Posterior vena cava (tissue), 2 donors: ENCODE measurements at places on chromosomes 12 and 14.

DNA sequence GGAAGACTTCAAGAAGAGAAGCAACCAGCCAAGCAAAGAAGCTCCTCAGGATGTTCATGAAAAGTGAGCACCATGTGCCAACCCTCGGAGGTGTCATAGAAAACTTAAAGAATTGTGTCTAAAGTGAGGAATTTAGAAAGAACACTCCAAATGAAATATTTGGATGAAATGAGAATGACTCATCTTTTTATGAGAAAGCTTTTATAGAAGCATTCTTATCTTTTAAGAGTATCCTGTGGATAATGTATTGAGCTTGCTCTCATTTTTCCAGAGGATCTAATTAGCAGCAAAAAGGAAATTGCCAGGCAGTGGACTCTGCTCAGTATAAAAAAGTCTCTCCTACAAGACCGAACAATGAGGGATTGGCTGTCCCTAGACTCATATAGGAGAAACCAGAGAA lies 454.9 kb downstream of the LRIG3 start:
- DNase-seq: no peak

GRCh38 chr12:3571323-3571722 lies 80.3 kb downstream of the PRMT8 start:
- peak; percentile 16 for DNase-seq

GRCh38 chr14:102419276-102419675 lies 56.5 kb downstream of the TECPR2 start:
- no peak for DNase-seq

DNA sequence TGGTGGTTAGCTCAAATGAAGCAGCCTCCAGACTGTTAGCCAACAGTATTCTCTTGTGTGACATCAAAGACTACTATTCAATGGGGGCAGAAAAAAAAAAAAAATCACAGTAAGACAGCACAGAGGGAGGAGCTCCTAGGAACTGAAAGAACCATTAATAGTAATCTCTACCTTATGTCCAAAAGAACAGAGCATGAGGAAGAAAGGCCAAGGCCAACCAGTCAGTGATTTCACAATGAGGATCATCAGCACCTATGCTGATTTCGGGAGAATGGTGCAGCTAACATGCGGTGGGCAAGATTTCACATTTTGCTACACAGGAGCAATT lies 66.3 kb upstream of the SOX5 start:
- no peak for DNase-seq

- no peak for DNase-seq
These were observed 391.8 kb downstream of the BMP4 start for GRCh38 chr14:53564870-53565269.

GRCh38 chr14:43872752-43873655 lies 634.1 kb downstream of the FSCB start:
- DNase-seq: no peak

DNA sequence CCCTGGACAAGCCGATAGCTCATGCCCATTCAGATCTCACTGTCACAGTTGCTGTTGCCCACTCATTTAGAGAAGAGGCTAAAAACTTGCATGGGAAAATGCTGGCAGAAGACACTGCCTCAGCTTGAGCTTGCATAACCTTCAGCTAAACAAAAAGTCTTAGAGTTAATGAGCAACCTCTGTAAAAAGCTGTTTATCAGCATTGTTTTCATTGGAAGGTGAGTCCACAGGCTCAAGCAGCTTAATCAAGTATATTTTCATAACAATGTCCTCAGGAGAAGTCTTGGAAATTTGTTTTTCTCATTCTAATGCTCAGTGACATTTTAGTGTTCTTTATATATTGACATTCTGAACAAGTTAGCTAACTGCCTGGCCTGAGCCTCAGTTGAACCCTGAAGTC lies 872.9 kb downstream of the TMTC2 start:
- DNase-seq: no peak

- peak; percentile 22 for DNase-seq
These were observed 9.4 kb downstream of the EP400 start for GRCh38 chr12:131959116-131959515.

DNA sequence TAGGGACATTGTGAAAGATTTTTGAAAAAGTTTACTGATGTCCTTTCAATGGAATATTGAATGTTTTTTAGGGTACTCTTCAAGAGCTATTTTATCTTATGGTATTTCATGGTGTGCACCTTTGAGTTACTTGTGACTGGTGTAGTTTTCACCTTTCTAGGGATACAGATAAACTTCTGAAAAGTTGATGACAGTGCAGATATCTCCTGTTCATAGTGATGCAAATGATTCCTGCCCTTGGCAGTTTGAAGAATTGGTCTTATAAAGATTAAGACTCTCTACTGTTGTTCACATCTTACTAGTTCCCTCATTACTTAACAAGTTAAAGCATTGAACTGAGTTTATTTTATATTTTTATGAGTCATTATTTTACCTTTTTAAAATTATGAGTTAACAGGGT lies 408.9 kb downstream of the TRHDE start:
- no peak for DNase-seq

GRCh38 chr14:34212172-34212929 lies 249.7 kb downstream of the SPTSSA start:
- no peak for DNase-seq

DNA sequence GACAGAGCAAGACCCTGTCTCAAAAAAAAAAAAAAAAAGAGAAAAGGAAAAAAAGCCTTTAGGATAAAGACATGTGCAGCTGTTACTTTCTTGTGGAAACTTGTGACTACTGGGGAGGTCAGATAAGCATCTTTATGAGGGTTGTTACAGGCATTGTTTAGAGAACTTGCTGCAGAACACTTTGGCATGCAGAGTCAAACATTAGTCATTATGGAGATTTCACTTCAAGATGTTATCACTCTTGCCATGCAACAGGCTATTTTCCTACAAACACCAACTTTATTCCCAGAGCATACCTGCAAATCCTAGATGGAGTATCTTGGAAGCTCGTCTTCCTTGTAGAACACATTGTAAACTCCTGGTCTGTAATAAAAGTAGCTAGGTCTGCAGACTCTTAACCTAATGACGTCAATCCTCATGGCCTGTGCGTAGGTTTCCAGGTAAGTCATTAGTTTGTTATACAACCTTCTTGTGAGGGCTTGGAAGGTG lies 36.3 kb upstream of the WDR89 start:
- no peak for DNase-seq

DNA sequence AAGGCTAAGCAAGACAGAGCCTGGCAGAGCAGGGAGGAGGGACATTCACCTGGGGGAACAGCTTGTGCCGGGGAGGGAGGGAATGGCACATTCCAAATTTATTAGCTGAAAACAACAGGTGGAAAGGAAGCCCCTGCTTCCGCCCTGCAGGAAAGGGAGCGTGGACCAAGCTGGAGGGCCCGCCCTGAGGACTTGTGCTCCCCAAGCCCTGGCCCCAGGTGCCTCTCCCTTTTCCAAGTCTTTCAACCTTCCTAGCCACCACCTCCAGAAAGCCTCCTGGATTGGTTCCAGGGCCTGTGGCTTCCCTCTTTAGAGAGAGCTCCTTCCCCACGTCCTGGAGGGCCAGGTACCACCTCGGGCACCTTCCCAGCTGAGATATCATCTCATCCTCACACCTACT lies 2.7 kb downstream of the DEGS2 start:
- DNase-seq: no peak

DNA sequence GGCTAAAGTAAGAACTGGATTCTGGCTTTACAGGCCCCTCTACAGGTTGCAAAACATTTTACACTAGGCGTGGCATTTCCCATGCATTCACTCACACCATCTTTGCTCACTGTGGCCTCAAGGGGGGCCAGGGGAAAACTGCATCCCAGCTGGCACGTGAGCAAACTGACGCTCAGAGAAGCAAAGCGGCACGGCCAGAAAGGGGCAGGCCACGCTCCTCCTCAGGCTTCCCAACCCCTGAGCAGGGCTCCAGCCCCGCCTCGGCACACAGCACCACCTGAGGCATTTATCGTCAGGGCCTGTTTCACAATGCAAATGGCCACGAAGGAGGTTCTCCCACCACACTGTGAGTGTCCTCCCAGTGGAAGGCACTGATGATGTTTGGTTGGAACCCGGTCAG lies 90.8 kb downstream of the BCL11B start:
- DNase-seq: no peak

DNA sequence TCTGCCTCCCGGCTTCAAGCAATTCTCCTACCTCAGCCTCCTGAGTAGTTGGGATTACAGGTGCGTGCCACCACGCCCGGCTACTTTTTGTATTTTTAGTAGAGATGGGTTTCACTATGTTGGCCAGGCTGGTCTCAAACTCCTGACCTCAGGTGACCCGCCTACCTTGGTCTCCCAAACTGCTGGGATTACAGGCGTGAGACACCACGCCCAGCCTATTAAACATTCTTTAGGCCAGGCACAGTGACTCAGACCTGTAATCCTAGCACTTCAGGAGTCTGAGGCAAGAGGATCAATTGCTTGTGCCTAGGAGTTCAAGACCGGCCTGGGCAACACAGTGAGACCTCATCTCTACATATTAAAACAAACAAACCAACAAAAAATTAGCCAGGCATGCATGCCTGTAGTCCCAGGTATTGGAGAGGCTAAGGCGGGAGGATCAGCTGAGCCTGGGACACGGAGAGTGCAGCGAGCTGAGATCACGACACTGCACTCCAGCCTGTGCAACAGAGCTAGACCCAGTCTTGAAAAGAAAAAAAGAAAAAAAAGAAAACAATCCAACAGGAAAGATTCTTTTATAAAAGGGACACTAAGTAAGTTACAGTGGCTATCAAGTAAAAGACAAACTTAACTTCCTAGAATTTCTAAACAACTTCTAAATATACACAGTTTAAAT lies 70.2 kb downstream of the HECTD1 start:
- DNase-seq: no peak

DNA sequence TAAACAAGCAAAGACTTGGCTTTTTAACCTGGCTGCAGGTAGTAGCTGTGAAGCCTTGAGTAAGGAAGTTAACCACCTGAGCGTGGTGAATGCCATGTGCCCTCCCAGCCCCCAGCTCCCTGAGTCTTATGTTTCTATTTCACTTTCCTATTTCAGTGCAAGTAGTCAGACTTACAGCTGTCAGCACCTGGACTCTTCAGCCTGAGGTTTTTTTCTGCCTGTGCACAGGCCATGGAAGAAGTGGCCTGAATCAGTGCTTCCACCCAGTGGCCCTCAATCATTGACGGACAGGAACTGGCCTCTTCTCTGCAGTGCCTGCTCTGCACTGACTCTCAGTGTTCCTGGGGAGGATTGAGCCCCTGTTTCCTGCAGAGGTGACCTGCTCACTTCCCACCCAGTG lies 796.4 kb downstream of the MED13L start:
- DNase-seq: no peak

DNA sequence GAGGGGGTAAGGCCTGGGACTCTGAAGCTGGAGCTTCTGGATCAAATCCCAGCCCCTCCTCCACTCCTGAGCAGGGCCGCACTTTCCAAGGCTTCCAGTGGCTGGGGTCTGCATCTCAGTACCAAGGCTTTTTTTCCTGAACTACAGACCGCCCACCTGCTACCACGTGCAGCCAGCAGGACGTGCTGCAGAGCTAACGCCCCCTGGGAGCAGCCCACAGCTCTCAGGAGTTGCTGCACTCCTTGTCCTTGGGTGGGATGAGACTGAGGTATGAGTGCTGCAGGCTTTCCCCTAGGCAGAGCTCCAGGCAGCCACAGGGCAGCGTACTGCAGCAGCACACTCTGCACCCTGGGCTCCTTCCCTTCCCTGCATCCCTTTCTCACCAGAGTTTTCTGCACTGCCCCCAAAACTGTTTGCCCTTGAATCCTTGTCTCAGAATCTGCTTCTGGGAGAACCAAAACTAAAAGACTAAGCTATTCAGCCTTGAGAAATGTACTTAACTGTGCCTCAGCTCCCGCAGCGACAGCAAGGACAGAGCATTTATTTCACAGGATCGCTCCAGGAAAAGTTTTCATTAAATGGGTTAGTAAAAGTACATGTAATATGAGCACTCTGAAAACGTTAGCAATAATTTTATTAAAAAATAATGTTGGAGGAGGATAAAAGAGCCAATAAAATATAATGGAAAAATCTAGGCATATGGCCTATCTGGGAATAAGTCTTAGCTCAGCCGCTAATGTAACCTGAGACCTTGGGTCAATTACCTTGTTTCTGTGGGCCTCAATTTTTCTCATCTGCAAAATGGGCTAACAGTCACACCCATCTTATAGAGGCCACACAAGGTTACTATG lies 25.5 kb downstream of the RBM19 start:
- DNase-seq: no peak

- DNase-seq: no peak
These were observed 102.4 kb upstream of the ATF1 start for GRCh38 chr12:50661300-50662115.

DNA sequence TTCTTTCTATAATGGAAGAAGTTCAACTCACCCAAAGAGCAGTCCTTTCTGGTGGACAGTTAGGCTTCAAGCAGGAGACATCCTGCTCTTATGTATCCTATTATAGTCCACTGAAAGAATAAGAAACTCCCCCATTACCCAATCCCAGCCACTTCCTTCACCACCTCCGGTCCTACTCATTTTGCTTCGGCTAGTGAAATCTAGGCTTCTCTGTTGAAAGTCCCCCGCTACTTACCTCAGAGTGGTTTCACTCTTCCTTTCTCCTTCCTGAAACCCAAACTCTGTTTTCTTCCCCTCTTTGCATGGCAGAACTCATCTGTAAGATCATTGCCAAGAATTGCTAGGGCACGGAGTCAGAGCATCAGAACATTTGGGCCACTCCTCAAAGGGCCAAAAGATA lies at the start of gene GPR84:
GPR84 (minus strand) TSS at position 74 of the 400 bp plus-strand sequence. CDS start 635 bp downstream, outside the sequence.
- DNase-seq: no peak

GRCh38 chr12:124537525-124538193 lies 29.8 kb downstream of the NCOR2 start:
- DNase-seq: no peak

GRCh38 chr12:48489012-48489411 lies 6.7 kb downstream of the C12orf54 start:
- no peak for DNase-seq

DNA sequence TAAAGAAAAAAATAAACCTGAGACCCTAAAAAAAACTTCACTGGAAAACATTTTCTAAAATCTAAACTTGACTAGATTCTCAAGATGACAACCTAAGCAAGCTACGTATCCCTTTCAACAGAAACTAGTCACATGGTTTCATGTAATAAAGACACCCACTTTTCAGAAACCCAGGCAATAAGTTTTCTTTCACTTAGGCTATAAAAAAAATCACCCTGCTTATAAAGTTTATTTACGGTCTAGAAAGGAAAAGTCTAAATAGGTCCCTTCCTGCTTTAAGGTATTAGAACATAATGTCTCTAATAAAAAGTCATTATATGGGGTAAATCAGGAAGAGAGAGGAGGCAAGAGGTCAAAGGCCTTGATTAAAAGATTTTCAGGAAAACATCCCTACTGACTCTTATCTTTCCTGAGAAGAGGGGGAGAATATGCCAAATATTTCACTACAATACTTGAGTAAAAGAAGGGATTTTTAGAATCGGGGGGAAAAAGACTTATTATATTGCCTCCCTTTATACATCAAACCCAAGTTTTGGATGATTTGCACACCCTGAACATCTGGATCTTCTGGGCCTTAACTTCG lies 9.5 kb downstream of the CLIP1 start:
- no peak for DNase-seq
